Activated CD4-positive, alpha-beta T cell treated with anti-CD3 and anti-CD28 coated beads, Interleukin-2, amount 50 U/mL, for 24 hours (primary cell): ENCODE measurements at places on chromosomes 7 and 10.

DNA sequence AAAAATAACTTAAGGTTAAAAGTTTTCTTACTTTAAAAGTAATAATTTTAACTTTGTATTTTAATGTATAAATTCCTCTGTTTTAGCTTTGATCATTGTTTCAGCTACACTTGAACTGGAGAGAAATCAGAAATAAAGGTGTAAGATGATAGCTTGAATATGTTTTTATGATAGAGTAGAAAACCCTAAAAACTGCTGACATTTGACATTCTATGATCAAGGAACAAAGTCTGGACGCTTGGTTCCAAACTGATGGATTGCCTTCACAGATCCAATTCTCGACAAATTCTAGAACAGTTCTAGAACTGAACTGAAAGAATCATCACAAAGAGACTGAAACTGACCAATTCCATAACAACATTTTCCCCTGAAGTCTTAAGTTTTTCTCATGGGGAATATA, at the start of gene ANKRD61:
Gene ANKRD61 (plus strand): TSS at position 389 of the 400 bp plus-strand sequence. CDS start 0 bp downstream, at position 389.
- DNase-seq = no peak

- DNase-seq = no peak
Measured at GRCh38 chr7:92674379-92674778, 84.2 kb upstream of the FAM133B start.

DNA sequence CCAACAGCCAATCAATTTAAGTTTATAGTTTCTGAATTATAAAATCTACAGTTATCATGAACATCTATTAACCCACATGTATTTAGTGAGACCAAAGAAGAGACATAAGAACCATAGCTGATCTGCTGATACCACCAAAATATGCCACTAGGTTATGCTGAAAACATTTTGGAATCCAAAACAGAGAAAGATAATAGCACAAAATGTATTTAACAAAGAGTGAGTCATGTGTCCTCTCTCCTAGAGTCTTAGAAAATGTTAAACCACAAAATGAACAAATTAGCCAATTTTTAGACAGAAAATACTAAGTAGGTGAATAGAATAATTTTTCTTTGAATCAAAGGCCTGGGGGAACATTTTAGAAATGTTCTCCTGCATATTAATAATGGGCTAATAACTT, 527.5 kb downstream of the GPAM start:
- DNase-seq = no peak

DNA sequence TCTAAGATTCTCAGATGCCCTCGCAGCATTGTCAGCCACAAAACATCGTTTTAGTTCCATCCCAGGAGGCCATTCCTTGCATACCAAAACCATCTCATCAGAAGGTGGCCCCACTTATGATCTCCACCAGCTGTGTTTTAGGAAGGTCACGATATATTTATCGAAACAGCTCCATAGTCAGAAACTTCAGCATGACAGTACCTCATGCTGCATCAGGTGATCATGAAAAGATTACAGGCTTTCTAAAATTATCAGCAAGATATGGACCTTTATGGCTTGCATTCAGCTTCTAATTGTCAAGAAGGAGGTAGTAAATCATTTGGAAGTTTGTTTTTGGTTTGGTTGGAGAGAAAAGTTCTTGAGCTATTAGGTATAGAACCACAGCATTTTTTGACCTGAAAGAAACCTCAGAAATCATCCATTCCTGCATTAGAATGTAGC, 20.0 kb downstream of the JAZF1 start:
- no peak for DNase-seq

- no peak for DNase-seq
Measured at GRCh38 chr10:20892796-20893195, 4.3 kb downstream of the NEBL start.

DNA sequence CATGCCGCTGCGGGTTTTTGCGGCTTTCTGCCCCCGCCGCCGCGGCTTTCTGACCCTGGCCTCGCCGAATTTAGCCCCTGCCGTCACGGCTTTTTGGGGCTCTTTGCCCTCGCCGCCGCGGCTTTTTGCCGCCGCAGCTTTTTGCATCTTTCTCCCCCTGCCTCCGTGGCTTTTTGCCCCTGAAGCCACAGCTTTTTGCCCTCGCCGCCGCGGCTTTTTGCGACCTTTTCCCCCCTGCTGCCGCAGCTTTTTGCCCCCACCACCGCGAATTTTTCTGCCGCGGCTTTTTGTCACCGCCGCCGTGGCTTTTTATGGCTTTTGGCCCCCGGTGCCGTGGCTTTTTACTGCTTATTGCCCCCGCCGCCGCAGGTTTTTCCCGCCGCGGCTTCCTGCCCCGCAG, 636.5 kb downstream of the ZNF716 start:
- DNase-seq = no peak

DNA sequence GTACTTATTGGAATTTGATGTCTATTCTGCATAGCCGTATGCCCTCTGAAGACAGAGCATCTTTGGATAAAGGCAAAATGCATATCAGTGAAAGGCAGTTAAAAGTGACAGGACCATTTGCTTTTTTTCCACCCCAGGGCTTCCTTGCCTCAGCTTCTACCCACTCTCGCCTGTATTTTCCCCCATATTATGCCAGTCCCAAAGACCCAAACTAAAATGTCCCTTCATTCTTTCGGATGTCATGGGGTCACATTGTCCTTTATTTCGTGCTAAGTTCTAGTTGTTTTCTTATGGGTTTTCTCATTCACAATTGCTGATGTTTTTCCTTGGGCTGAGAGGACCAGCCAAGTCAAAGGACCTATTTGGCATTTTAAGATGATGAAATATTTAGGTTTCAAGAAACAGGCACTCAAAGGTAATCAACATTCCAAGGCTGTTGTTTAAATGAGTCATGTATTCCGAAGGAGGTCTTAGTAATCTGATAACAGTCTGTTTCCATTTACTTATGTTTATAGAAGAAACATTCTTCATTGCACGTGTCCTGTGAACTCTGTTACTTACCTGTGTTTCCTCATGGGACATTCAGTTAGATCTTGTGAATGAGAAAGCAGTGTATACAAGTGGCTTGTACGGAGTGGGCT, 74.1 kb downstream of the DNAH11 start:
- no peak for DNase-seq

- DNase-seq = peak; percentile 17
Measured at GRCh38 chr10:87635498-87636312, 24.0 kb upstream of the PAPSS2 start.

DNA sequence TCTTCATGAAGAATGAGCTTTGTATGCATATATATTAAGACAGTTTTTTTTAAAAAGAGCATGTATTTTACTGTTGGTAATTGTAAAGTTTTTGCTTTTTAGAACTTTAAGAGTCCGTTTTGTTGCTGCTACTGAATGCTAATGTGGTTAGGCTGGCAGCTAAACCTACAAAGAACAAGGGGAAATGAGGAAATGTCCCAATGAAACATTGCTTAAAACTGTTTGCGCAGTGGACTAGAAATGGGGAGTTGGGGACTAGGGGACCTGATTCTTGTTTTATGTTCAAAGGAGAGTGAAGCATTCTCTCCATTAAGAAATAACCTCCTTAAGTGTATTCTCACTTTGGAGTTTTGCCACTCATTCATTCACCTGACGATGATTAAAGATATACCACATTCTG, 5.7 kb downstream of the NRF1 start:
- no peak for DNase-seq

DNA sequence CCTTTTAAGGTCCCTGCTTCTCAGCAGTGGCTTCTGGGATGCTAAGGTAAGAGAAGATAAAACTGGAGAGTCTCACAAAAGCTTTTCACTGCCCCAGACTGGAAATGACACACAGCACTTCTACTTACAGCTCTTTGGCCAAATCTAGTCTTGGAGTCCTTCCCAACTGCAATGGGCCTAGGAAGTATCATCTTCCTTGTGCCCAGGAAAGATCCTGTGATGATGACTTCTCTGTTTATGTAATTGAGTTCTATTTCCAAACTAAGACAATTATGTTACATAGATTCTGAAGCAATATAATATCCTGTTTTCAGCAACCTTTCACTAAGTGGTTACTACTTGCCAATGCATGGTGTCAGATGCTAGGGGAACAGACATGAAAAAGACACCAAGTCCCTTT, 234.1 kb downstream of the PTEN start:
- DNase-seq = no peak

DNA sequence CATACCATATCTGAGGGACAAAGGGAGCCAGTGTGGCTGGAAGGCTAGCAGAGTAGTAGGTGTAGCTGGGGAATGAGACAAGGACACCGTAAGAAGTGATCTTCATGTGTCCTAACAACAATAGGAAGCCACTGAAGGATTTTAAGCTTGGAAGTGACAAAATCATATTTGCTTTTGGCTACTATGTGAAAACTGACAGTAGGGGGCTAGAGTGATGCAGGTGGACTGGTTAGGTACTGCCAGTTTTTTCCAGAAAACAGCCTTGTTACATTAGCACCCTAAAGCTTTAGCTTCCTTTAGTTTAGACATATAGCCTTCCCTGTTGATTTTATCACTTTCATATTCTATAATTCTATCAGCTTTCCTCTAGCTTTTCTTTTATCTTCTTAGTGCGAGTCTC, 637.1 kb downstream of the ANKRD7 start:
- DNase-seq = no peak

DNA sequence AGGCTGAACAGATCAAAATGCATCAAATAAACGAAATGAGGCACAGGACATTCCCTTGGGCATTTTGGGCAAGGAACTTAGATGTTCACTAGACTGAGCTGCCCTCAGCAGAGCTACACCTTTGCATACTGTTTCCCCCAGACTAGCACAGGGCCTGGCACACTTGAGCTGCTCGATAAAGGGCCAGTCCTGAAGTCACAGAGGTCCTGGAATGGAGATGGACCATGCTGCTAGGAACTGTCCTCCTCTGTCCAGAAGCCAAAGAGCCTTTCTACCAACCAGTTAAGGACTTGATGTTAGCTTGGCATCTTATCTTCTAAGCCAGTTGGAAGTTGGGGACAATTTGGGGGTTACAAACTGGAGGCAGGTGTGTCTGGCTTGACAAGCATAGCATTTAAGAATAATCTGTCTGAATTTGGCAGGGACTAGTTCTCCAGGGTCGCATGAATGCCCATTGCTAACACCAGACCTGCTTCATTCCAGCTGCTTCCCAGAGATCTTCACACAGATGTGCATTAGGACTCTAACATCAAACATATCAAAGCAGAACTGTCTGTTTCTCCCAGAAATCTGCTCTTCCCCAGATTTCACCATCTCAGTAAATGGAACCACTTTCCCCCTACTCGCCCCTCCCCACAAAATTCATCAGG, 152.2 kb upstream of the PDE1C start:
- DNase-seq = no peak

- DNase-seq = no peak
Measured at GRCh38 chr10:119342335-119342734, 135.0 kb downstream of the GRK5 start.

DNA sequence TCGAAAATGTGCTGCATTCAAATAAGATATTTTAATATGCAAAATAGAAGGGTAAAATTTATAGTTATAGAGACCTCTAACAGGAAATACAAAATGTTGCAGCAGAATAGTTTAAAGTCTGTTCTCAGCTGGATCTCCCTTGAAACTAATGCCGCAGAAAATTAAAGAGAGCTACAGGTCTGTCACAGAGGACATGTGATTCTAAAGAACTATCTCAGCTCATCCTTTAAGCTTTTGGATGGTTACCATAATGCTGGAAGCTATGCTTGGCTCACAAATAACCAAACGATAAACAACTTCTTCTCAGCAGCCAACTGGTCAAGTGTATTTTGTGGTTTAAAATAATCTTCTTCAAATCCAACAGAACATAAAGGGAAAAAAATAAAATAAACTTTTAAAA, 353.0 kb downstream of the PARD3 start:
- DNase-seq = no peak

GRCh38 chr7:30924624-30925023, 13.0 kb downstream of the AQP1 start:
- no peak for DNase-seq

DNA sequence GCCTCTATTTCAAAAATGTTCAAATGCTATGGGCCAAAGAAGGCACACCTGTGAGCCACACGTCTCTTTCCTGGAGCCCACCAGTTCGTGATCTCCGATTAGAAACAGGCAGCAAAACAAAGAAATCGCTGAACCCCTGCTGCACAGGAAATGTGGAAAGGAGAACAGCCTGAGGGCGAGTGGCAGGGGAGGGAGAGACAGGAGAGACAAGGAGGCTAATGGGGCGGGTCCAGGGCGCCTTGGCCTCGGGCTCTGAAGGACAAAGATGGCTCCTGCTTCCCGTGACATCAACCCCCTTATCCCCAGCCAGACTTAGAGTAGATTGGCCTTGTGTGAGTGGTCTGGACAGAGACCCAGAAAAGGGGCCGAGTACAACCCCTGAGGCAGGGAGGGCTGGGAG, 62.4 kb upstream of the DOCK1 start:
- no peak for DNase-seq

DNA sequence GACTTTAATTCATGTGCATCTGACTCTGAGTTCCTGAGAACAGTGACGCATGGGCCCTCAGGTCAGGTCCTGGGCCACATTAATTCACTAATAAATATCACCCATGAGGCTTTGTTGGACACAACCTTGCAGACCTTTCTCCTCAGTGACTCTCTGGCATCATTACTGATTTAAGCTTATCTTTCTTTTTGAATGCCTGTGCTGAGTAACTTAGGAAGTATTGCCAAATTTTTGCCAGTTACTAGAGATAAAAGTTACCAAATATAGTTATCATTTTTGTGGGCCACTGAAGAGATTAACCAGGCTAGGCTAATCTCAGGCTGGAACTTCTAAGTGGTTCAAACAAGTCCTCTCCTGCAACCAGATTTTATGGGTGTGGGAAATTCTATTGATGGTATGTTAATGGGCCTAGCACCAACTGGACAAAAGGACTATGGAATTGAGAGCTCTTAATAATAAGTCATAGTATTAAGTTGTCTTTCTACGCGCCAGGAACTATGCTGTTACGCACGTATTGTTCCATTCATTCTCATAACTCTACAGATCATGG, 28.8 kb upstream of the PRTFDC1 start:
- DNase-seq = no peak

DNA sequence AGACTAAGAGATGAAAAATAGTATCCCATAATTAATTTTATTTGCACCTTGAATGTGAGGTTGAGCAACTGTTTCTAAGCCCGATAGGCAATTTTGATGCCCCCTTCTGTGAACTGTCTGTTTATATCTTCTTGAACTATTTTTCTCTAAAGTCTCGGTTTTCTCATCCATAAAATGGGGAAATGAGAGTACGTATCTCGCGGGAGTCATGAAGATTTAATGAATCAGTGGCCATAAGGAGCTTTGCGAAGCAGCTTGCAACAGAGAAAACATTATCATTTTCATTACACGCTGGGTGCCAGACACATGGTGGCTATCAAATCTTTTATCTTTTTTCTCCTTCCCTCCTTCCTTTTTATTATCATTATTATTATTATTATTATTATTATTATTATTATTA, 108.1 kb upstream of the CARD11 start:
- no peak for DNase-seq

DNA sequence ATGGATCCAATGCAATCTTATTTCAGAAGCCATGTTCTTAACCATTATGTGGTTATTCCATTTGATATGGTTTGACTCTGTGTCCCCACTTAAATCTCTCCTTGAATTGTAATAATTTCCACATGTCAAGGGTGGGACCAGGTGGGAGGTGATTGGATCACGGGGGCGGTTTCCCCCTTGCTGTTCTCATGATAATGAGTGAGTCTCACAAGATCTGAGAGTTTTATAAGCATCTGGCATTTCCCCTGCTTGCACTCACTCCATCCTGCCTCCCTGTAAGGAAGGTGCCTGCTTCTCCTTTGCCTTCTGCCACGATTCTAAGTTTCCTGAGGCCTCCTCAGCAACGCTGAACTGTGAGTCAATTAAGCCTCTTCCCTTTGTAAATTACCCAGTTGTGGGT, 32.0 kb upstream of the TSPAN13 start:
- DNase-seq = no peak
